ENCODE measurements at places on chromosomes 7 and 10.

GRCh38 chr7:134992626-134993179 lies 6.4 kb downstream of the AGBL3 start:
- DNase-seq = no peak

DNA sequence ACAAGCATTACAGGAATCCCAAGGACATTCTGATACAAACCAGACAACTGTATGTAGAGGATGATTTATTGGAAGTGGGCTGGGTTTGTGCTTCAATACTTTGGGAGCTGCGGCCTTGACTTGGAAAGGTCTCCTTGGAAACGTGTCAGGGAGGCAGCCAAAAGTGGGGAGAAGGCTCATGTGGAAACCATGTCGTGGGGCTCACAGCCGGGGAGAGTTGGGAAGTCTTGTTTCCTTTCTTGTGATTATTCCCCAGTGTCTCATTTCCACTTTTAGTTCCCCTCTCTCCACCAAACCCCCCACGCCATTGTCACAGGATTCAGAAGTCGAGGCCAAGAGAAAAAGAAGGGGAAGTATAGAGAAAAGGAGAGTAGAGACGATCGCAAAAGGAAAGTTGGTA lies 53.9 kb upstream of the SFMBT2 start:
- no peak for DNase-seq

GRCh38 chr7:18228686-18229085 lies 201.0 kb upstream of the PRPS1L1 start:
- no peak for DNase-seq

DNA sequence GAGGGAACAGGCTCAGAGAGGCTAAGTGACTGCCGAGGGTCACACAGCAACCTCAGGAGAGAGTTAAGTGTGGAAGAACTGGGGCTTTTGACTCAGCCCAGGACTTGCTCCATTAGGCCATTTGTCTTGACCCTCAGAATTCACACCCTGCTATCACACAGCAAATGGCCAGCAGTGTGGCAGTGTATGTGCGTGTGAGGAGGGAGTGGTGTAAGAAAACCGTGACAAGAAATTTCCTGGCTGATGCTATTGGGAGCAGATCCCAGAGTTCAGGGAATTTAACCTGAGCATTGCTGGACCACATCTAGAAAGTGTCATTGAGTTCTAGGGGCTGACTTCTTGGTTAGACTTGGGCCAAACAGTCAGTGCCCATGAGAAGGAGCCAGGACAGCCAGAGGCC lies 18.4 kb downstream of the VWA2 start:
- DNase-seq = no peak

- no peak for DNase-seq
Observed at GRCh38 chr7:40437936-40438634, 303.3 kb downstream of the SUGCT start.

GRCh38 chr7:113292105-113292504 lies 173.8 kb upstream of the SMIM30 start:
- DNase-seq = no peak

DNA sequence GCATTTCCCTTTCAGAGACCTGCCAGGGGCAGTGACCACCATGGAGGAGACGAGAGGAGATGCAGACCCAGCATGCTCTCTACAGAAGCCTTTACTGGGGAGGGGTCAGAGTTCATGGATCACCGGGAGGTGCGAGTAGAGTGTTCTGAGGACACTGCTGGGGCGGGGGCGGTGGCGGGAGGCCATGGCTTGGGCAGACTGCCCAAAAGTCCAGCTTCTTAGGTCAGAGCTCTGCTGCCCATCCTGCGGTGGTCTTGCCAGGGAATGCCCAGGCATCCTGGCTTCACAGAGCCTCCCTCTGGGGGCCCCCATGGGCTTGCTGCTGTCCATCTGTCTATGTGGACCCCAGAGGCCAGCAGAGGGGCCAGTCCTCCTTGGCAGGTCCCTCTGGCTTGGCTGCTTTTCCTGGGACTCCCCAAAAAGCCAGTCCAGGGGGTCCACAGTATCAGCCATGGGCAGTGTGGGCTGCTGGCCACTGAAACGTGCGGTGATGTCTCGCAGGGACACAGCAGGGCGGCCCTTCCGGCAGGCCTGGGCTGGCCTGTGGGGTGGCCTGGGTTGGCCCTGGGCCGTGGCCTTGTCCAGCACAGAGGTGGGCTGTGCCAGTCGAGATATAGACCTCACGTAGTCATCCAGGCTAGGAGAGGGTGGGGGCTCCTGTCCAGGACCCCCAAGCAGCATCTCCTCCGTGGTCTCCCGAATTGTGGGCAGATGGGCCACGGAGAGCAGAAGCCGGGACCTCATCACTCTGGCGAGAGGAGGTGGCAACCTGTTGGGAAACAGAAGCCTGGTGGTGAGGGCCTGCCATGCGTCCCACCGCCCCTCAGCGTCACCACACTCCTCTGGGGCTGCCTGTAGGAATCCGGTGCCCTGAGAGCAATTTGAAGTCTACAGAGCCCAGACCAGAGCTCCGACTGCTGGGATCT lies 1.1 kb downstream of the DEPP1 start:
- DNase-seq = no peak

DNA sequence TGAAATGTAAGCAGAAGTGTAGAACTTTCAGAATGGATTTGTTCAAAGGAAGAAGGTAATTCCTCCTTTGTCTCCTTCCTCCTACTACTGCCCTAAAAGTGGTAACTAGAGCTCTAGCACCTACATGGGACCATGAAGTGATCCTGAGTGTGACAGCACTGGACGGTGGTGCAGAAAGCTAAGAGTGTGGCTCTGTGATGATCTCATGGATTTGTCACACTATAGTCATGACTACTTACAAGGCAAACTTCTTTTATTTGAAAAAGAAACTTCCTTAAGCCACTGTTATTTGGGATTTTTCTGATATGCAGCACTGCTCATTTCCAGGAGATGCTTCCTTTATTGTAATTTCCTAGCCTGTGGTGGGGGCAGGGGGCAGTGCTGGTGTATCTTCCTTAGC lies 5.8 kb upstream of the FHIP2A start:
- DNase-seq = no peak

DNA sequence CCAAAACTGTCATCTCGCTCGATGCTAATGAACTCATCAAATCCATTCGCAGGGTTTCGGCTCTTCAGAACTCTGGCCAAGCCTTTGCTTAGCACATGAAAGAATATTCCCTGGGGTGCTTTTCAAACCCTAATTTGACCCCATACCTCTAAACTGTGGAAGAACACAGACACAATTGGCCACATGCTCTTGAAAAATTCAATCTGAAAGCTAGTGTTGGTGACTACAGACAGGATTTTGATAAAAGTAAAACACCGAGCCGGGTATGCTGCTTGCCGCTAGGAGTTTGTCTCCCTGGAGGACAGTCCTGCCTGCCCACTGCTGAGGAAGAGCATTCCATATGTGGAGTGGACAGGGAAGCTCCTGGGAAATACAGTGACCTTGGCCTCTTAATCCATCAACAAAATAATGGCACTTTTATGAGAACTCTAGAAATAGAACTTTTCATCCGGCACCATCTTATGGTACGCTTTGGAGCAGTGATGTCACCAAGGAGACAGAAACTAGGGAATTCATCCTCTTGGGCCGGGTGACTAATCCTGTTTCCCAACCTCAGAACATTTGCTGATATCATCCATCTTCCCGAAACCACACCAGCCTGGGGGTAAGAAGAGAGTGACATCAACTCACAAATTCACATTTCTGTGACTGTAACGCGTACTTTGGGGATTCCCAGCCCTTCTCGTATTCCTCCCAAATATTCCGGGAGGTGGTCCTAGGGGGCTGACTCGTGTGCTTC lies 34.2 kb downstream of the MTURN start:
- no peak for DNase-seq

DNA sequence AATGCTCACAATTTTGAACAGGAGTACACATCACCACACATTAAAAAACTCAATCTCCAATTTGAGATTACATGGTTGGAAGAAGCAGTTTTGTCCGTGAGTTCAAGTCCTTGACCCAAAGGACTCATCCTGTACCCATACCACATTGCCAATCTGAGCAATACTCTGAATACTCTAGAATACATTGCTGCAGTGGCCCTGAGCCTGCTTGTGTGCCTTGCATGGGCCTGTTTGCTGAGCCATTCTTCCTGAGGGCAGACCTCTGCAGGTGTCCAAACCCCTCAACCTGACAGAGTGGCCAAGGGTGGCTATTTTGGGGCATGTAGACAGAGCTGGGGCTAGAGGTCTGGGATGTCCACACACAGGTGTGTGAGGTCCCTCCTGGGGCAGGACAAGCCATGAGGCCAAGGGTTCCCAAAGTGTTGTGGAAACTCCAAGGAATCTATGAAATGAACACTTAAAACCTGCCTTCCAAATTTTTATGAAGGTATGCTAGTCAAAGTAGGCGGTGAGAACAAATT lies 15.5 kb downstream of the AGMO start:
- DNase-seq = no peak

DNA sequence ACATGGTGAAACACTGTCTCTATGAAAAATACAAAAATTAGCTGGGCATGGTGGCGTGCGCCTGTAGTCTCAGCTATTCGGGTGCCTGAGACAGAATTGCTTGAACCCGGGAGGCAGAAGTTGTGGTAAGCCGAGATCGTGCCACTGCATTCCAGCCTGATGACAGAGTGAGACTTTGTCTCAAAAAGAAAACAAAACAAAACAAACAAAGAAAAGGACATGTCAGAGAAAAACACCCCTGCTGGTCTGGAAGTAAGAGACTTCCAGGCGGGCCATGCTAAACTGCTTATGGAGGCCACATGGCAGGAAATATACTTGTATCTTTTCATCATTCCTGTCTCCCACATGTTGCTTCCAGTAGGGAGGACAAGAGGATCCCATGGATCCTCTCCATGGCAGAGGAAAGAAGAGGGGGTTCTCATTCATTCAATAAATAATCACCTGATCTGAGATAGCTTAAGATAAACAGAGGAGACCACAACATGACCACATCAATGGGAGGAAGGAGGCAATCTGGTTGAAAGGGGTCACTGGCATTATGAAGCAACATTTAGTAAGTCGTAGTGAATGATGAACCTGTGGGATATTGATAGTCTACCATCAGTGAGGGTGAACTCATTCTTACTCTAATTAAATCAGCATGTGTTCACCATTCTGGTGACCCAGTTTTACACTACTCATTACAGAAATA lies 60.5 kb upstream of the ZNF138 start:
- DNase-seq = no peak

DNA sequence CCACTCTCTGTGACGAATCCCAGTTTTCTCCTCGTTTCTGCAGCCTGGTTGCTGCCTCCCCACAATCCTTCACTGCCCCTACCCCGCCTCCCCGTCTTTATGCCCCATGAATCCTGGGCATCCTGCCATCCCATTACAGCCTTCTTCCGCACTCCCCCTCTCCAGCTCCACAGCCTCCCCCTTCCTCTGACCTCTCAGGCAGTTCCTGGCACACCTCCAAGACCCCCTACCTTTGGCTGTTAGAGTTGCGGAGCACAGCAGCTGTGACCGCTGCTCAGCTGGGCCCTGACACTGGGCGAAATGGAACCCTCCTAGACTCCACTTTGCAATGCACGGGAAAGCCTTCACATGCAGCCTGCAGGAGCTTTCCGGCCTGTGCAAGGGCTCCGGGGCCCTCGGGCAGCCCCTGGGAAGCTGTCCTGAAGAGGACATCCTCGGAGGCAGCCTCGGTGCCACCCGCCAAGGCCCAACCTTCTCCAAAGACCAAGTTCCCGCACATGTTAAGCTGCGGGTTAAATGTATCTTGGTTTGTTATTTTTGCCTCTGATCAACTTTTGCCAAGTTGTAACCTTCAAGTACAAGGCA lies 400.7 kb upstream of the MKI67 start:
- DNase-seq = no peak

DNA sequence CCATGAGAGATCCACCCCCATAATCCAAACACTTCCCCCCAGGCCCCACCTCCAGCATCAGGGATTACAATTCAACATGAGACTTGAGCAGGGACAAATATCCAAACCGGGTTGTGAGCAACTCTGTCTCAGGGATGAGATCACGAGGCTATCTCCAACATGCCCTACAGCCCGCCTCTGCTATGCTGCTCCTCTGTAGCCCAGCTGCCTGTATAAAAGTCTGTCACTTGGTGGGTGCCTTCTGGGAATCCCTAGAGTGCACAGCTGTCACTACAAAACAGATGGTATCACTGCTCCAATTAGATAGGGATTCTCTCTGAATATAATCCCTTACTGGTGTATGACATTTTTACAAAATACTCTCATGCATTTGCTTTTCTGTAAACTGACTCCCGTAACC lies 114.9 kb upstream of the NANOS1 start:
- DNase-seq = no peak

- no peak for DNase-seq
Observed at GRCh38 chr7:141317033-141317585, 234.1 kb upstream of the AGK start.

DNA sequence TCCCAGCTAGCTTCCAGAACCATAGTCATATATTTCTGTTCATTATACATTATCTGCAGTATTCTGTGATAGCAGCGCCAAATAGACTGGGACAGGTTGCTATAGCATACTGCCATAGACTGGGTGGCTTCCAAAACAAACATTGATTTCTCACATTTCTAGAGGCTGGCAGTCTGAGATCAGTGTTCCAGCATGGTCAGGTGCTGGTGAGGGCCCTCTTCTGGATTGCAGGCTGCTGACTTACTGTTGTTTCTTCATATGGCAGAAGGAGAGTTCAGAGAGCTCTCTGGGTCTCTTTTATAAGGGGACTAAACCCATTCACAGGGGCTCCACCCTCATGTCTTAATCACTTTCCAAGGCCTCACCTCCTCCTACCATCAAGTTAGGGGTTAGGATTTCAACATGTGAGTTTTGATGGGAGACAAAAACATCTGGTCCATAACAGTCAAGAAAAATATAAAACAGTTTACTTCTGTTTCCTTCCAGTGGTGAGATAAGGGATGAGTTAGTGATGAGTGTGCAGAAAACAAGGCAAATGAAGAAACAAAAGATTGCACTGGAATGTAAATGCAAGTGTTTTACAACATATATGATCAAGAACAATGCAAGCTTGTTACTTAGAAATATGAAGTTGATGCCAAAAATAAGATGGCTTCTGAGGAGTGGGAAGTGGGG lies 399.0 kb upstream of the C7orf33 start:
- no peak for DNase-seq

- no peak for DNase-seq
Observed at GRCh38 chr10:13668126-13668525, 81.4 kb downstream of the PRPF18 start.

DNA sequence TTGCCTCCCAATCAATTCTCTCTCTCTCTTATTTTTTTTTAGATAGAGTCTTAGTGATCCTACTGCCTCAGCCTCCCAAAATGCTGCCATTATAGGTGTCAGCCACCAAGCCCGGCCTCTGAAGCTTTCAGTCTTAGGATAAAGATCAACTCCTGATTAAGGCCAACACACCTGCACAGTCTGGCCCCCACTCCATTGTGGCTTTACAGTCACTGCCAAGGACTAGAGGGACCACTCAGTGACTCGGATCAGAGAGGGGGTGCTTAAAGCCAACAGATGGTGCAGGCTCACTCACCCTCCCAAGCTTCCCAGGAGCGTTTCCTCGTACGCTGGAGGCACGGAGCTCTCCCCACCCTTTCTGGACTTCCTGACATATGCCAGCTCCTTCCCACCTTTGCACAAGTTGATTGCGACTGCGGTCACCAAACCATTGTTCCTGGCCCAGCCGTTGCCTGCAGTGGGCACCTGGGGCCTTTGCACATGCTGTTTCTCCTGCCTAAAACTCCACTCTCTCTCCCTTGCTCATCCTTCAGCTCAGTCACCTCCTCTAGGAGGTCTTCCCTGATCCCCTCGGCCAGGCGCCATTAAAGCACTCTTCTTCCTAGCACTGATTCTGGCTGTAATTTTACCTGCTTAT lies 1.7 kb upstream of the CDH23 start:
- DNase-seq = no peak

GRCh38 chr10:9097206-9097990 lies 1042.9 kb downstream of the GATA3 start:
- DNase-seq = no peak

Measured in immature natural killer cell (primary cell).